ENCODE measurements at places on chromosomes 5 and 9.

DNA sequence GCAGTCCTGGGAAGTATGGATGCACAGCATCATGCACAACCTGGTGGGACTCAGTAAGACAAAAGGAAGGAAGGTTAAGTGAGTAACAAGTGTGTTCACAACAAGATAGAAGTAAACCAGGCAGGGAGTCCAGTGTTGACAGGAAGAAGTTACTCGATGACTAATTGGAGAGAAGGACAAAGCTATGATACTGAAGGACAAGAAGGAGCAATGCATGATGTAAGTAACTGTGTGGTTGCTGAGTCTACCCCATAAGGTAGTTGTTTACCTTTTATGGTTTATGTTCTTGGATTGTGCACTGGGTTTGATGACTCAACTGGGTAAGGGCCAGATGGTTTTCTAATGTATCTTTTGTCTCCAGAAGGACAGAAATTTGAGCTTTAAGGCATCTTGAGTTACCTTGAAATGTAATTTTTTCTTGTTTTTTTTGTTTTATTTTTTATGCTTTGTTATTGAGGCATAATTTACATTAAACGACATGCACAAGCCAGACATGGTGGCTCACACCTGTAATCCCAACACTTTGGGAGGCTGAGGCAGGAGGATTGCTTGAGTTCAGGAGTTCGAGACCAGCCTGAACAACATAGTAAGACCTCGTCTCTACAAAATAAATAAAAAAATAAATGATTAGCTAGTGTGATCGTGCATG, 89.2 kb upstream of the CAST start:
- no peak overlapping the region for H3K27ac ChIP-seq
- H3K27me3 ChIP-seq: peaks cover 25% of the 10 kb centered on the region

GRCh38 chr9:110672873-110673510, 4.4 kb downstream of the MUSK start:
- no peak for DNase-seq
- H3K4me1 ChIP-seq: no peaks in the 10 kb centered on the region
- no peak overlapping the region for H3K27ac ChIP-seq
- no peaks in the 10 kb centered on the region for H3K27me3 ChIP-seq

- no peak overlapping the region for H3K4me3 ChIP-seq
- DNase-seq: no peak
- no peaks in the 10 kb centered on the region for H3K4me1 ChIP-seq
- no peaks in the 10 kb centered on the region for H3K36me3 ChIP-seq
These were observed 23.9 kb upstream of the CPLX2 start for GRCh38 chr5:175847503-175847902.

DNA sequence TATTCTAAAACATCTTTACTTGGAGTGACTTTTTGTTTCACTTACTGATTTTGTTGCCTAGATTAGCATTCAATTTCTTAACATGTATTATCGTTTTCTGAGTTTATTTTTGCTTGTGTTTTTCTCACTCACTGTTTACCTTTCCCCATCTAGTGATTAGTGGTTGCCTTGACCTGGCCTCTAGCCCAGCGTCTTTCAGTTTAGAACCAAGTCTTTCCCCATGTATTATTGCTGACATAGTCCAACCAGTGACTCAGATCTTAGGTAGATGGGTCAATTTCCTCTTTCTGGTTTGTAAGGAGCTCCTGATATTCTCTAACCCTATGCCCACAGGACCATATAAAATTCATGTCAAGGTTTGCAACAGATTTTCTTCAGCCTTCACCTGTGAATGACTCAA, 135.5 kb downstream of the PRR16 start:
- no peak for DNase-seq
- H3K36me3 ChIP-seq: no peaks in the 10 kb centered on the region
- H3K4me3 ChIP-seq: no peak overlapping the region
- H3K4me1 ChIP-seq: no peaks in the 10 kb centered on the region
- H3K27me3 ChIP-seq: no peaks in the 10 kb centered on the region
- H3K27ac ChIP-seq: no peak overlapping the region

DNA sequence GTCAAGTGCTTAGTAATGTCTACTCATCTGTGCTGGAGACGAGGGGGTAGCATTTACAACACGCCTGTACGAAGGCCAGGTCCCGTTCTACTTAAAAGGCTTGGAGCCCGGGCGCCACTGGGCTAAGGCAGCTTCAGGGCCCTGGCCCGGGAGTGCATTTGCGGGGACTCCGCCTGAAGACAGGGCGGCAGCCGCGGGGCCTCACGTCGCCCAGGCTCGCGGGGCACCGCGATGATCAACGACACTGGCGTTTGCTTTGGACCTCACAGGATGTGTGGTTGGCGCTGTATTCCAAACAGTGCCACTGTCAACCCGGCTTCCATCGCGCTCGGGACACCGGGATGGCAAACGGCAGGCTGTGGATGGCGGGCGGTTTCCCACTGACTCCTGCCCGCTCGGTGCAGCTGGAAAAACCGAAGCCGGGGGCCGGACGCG, 1.1 kb upstream of the TENT4A start:
- H3K4me1 ChIP-seq: peaks cover 36% of the 10 kb centered on the region
- H3K27me3 ChIP-seq: peaks cover 2% of the 10 kb centered on the region
- H3K27ac ChIP-seq: peak overlapping the region; percentile 97
- peak; percentile 58 for DNase-seq
- H3K4me3 ChIP-seq: peak overlapping the region; percentile 86

- no peak overlapping the region for H3K27ac ChIP-seq
- no peak overlapping the region for H3K4me3 ChIP-seq
- H3K36me3 ChIP-seq: no peaks in the 10 kb centered on the region
- peaks cover 10% of the 10 kb centered on the region for H3K27me3 ChIP-seq
- H3K4me1 ChIP-seq: peaks cover 5% of the 10 kb centered on the region
These were observed 22.1 kb upstream of the UGCG start for GRCh38 chr9:111874500-111874899.

GRCh38 chr5:6542421-6543345, 90.2 kb downstream of the NSUN2 start:
- DNase-seq: no peak
- H3K27me3 ChIP-seq: peaks cover 2% of the 10 kb centered on the region
- H3K27ac ChIP-seq: no peak overlapping the region
- no peaks in the 10 kb centered on the region for H3K4me1 ChIP-seq
- no peaks in the 10 kb centered on the region for H3K36me3 ChIP-seq

DNA sequence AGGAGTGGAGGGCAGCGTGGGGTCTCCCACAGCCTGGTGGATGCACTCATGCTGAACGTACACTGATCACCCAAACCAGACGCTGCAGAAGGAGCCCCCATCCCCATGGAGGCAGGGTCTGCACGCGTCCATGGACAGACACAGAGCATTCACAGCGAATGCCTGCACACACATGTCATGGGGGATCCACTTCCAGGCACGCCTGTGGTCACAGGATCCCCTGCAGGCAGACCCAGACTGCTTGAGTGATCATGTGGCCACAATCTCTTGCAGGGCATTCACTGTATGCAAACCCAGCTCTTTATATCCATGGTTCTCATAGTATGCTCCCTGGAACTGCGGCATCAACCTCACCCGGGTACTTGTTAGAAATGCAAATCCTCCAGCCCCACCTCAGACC, 5.4 kb downstream of the SNCB start:
- no peak overlapping the region for H3K4me3 ChIP-seq
- no peaks in the 10 kb centered on the region for H3K36me3 ChIP-seq
- H3K27me3 ChIP-seq: peaks cover 67% of the 10 kb centered on the region
- H3K27ac ChIP-seq: no peak overlapping the region

DNA sequence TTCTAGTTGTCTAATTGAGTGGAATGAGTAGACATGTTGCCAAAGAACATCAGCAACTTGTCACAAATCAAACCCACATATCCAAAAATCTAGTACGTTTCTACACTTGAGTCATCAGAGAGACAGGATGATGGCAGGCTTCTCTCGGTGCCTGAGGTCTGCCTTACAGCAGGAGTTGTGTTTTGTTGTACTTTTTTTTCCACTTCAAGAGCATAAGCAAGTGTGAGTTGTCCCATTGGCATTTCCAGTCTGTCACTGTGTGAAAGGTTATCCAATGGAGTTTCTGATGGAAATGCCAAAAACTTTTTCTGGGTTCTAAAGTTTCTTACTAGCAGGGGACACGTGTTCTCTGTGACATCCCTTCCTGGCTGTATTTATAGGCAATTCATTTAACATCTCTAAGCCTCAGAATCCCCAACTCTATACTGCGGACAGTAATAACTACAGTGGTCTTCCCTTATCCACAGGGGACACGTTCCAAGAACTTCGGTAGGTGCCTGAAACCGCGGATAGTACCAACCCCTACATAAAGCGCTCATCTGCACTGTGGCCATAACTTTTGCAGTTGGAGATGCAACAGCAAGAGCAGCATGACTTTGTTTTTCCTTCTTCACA, 246.5 kb downstream of the SYK start:
- H3K4me1 ChIP-seq: peaks cover 57% of the 10 kb centered on the region
- peak; percentile 48 for DNase-seq
- peak overlapping the region; percentile 79 for H3K27ac ChIP-seq
- H3K27me3 ChIP-seq: peaks cover 2% of the 10 kb centered on the region
- H3K4me3 ChIP-seq: peak overlapping the region; percentile 43

- H3K36me3 ChIP-seq: no peaks in the 10 kb centered on the region
- H3K27ac ChIP-seq: no peak overlapping the region
- H3K27me3 ChIP-seq: peaks cover 15% of the 10 kb centered on the region
- no peak overlapping the region for H3K4me3 ChIP-seq
These were observed 43.2 kb upstream of the STC2 start for GRCh38 chr5:173371400-173371799.

GRCh38 chr5:36882250-36882649, 5.7 kb downstream of the NIPBL start:
- no peak overlapping the region for H3K27ac ChIP-seq
- no peak overlapping the region for H3K4me3 ChIP-seq
- peaks cover 16% of the 10 kb centered on the region for H3K36me3 ChIP-seq
- DNase-seq: no peak
- H3K4me1 ChIP-seq: peaks cover 50% of the 10 kb centered on the region

- H3K4me1 ChIP-seq: peaks cover 25% of the 10 kb centered on the region
- peaks cover 14% of the 10 kb centered on the region for H3K36me3 ChIP-seq
- H3K27me3 ChIP-seq: peaks cover 80% of the 10 kb centered on the region
- H3K27ac ChIP-seq: no peak overlapping the region
These were observed 1.0 kb upstream of the MCC start for GRCh38 chr5:113489299-113489698.

- H3K4me3 ChIP-seq: no peak overlapping the region
- no peak overlapping the region for H3K27ac ChIP-seq
- H3K4me1 ChIP-seq: peaks cover 8% of the 10 kb centered on the region
These were observed 93.9 kb downstream of the LHFPL2 start for GRCh38 chr5:78554670-78555069.

DNA sequence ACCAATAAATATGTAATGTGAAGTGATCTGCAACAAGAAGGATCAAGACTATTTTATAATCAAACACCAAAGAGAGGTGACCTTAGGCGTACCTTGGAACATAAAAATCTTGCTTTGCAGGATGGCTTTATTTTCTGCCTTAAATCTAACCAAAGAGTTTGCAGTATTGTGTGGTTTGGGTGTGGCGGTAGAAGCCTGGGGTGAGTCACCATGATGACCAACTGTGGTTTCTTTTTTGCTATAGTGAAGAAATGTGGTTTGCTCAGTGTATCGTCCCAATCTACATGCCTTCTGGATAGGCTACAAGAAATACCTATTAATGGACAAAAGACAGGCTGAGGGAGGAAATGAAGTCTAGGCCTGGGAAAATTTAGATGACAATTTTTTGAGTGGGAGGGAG, 5.1 kb upstream of the CAST start:
- H3K27ac ChIP-seq: peak overlapping the region; percentile 69
- peaks cover 7% of the 10 kb centered on the region for H3K36me3 ChIP-seq
- peak overlapping the region; percentile 9 for H3K4me3 ChIP-seq
- DNase-seq: peak; percentile 58
- peaks cover 44% of the 10 kb centered on the region for H3K27me3 ChIP-seq

DNA sequence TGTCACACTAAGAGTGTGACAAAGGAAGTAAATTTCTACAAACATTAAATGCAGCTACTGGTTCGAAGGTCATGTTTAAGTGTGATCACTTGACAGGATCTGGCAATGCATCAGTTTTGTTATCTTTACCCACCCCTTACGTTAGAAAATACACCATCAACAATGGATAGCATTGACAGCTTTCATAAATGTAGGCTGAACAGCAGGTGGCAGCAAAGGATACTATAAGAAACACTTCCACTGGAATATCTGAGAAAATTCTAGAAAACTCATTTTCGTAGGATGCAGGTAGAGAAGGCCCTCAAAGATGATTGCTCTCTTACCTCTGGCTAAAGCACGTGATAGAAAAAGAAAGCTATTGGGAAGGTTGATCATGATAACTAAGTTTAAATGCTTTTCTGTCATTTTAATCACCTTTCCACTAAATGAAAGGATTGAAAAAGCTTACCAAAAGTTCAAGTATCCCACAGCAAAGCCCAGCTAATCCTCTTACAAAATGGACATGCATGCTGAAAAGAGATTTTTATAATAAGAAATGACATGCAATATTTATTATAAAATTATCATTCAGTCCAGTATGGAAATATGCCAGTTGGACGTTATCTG, 292.5 kb downstream of the PARP8 start:
- peak; percentile 27 for DNase-seq
- H3K4me3 ChIP-seq: no peak overlapping the region
- H3K36me3 ChIP-seq: no peaks in the 10 kb centered on the region

DNA sequence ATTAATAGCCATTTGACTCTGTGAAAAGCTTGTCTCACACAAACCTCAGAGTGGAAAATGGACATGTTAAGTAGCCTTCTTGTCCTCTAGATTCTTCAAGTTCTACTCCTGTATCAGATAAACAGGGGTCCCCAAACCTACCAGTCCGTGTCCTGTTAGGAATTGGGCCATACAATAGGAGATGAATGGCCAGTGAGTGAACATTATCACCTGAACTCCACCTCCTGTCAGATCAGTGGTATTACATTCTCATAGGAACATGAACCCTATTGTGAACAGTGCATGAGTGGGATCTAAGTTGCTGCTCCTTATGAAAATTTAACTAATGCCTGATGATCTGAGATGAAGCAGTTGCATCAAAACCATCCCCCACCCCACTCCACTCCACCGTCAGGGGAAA, 136.3 kb downstream of the TMEM232 start:
- DNase-seq: no peak
- H3K36me3 ChIP-seq: no peaks in the 10 kb centered on the region
- no peaks in the 10 kb centered on the region for H3K4me1 ChIP-seq
- H3K4me3 ChIP-seq: no peak overlapping the region
- H3K27ac ChIP-seq: no peak overlapping the region

DNA sequence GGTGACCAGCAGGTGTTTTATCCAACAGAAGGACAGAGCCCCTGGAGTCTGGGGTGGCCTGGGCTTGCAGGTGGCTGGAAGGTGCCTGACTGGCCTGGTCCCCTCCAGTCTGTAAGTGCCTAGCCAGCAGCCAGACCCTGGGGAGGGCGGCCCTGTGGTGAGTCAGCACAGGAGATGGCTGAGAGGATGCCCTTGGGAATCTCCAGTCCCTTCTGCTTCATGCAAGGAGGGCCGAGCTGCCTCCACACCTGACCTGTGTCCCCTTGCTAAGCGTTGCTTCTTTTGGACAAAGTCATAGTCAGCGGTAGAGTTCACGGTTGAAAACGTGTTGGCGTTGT, 20.2 kb downstream of the OBP2B start:
- H3K36me3 ChIP-seq: no peaks in the 10 kb centered on the region
- peaks cover 16% of the 10 kb centered on the region for H3K4me1 ChIP-seq
- H3K27me3 ChIP-seq: peaks cover 19% of the 10 kb centered on the region
- no peak overlapping the region for H3K27ac ChIP-seq
- DNase-seq: no peak

- no peak for DNase-seq
- no peak overlapping the region for H3K4me3 ChIP-seq
- H3K27me3 ChIP-seq: peaks cover 24% of the 10 kb centered on the region
- no peaks in the 10 kb centered on the region for H3K4me1 ChIP-seq
- H3K27ac ChIP-seq: no peak overlapping the region
These were observed 207.7 kb downstream of the SREK1 start for GRCh38 chr5:66351813-66352212.
